ENCODE measurements at places on chromosomes 2 and 18.

DNA sequence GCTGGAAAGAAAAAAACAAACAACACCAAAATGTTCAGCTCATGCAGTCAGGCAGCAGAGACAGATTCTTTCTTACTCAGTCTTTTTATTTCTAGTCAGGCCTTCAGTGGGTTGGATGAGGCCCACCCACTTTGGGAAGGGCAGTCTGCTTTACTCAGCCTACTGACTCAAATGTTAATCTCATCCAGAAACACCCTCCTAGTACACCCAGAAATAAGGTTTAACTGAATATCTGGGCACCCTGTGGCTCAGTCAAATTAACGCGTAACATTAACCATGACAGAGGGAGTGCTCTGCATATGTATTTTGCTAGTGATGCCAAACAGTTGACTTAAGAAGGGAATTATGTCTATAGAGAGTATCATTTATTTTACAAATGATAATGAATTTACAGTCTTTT lies 401.6 kb downstream of the PARD3B start:
- no peak for DNase-seq

DNA sequence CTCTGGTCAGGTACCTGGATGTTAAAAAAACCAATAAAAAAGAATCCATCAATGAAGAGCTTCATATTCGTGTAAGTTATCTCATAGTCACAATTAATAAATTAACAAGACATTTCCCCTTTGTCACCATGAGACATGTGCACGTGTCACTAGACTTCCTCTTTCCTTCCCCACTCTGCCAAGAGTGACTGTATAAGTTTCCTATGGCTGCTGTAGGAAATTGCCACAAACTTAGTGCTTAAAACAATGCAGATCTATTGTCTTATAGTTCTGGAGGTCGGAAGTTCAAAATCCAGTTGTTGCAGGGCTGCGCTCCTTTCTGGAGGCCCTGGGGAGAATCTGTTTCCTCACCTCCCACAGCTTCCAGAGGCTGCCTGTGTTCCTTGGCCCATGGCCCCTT lies 35.8 kb downstream of the SLC9A4 start:
- no peak for DNase-seq

- DNase-seq: no peak
Measured at GRCh38 chr18:77911971-77912605, 662.4 kb downstream of the GALR1 start.

GRCh38 chr2:127014630-127015029 lies 92.3 kb downstream of the BIN1 start:
- peak; percentile 14 for DNase-seq

GRCh38 chr18:21980744-21981143 lies 188.6 kb upstream of the GATA6 start:
- DNase-seq: no peak

DNA sequence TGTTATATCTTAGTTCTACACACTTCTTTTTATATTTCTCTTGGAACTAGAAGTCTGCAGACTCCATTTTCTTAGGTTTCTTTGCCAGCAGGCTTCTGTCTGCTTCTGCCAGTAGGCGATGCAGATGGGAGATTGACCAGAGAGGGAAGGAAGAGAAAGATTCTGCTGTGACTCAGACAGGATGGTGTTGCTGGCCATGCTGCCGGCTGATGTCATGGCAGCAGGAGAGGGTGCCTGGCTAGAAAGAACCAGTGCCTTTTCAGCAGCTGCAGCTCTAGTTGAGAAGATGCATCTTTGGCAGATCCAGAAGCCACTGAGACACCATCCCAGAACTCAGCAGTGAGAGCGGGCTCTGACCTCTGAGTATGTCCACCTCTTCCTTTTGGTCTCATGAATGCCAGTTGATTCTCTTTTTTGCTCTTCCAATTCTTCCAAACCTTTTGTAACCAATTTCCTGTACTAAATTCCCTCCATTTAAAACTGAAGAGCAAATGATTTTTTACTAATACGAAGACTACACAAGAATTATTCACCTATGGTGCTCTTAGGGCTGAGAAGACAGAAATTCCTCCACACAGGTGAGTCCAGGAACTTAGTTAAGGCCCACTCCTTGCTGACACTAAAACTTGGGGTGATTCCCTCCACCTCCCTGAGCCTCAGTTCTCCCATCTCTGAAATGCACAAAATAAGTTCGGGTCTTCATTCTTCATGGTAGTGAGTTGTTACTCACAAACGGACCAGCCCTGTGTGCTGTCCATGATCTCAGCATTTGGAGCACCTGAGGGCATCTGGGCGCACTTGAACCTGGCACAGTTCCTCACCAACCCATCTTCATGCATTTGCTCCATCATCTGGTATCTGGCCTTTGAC lies 200.7 kb downstream of the MYCN start:
- no peak for DNase-seq

GRCh38 chr2:232951891-232952290 lies 61.2 kb downstream of the NGEF start:
- DNase-seq: no peak

- no peak for DNase-seq
Measured at GRCh38 chr2:186724736-186725135, 30.9 kb downstream of the FAM171B start.

DNA sequence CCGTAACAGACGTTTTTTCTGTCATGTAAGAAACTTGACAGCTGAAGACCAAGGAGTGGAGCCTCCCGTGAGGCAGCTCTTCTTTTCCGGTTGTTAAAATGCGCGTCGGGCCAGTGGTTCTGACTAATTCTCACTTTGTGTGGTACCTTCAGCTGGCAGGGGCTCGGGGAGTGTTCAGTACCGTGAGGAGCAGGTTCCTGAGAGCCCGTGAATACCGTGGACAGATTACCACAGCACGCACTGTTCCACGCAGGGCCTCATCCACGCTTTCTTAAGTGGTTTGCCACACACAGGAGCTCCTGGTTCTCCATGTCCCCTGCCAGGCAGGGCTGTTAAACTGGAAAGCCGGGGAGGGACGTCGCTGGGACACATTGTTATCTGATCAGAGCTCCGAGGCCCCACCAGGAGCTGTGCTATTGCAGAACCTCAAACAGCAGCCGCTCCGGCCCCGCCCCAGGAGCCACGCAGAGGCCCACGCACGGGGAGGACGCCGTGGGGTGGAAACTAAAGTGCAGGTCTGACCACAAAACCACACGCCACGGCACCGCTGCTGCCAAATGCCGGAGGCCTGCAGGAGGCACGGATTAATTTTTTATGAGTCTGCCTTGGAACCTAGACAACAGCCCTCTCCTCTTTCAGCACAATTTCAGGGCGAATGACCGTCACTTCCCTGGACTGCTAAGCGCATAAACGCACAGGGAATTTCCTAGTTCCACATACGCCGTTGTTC lies 43.3 kb downstream of the NFATC1 start:
- DNase-seq: peak; percentile 29

DNA sequence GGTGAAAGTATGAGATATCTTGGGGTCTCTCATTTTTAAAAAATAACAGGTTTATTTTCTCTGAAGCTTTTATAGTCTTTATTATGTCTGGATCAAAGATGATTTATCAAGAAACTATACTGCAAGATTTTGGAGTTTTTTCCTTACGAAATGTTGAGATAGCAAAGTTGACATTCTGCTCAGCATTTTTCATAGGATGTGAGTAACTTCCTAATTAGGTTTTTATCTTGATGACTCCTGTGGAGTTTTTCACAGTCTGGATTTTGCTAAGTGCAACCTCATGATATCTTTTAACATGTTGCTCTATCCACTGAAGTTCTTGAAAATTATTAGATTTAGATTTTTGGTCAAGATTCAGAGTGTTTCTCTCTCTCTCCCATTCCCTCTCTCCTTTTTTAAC lies 17.8 kb downstream of the TCF7L1 start:
- no peak for DNase-seq

GRCh38 chr2:54667726-54668650 lies 55.5 kb upstream of the EML6 start:
- no peak for DNase-seq

DNA sequence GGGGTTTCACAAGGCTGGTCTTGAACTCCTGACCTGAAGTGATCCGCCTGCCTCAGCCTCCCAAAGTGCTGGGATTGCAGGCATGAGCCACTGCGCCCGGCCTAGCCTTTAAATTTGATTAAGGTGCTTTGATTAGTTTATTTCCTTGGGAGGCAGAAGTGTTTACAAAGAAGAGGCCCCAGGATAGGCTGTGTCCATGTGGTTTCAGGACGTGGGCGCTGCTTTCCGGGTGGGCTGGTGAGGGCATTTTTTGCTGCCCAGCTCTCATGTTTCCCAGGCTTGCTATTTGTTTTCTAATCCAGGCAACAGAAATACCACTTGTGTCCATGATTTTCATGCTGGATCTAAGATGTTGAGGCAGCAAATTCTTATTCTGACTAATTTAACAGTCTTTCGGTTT lies 124.2 kb downstream of the SH3RF3 start:
- DNase-seq: no peak

GRCh38 chr2:240250985-240251847 lies 110.8 kb upstream of the OTOS start:
- DNase-seq: no peak

GRCh38 chr2:207516206-207516605 lies 13.6 kb upstream of the CREB1 start:
- DNase-seq: no peak

- DNase-seq: no peak
Measured at GRCh38 chr2:36351736-36352349, 3.7 kb upstream of the CRIM1 start.

GRCh38 chr2:25266399-25266798 lies 75.3 kb downstream of the DNMT3A start:
- DNase-seq: no peak

GRCh38 chr2:127671557-127672302 lies 3.6 kb downstream of the LIMS2 start:
- DNase-seq: no peak

DNA sequence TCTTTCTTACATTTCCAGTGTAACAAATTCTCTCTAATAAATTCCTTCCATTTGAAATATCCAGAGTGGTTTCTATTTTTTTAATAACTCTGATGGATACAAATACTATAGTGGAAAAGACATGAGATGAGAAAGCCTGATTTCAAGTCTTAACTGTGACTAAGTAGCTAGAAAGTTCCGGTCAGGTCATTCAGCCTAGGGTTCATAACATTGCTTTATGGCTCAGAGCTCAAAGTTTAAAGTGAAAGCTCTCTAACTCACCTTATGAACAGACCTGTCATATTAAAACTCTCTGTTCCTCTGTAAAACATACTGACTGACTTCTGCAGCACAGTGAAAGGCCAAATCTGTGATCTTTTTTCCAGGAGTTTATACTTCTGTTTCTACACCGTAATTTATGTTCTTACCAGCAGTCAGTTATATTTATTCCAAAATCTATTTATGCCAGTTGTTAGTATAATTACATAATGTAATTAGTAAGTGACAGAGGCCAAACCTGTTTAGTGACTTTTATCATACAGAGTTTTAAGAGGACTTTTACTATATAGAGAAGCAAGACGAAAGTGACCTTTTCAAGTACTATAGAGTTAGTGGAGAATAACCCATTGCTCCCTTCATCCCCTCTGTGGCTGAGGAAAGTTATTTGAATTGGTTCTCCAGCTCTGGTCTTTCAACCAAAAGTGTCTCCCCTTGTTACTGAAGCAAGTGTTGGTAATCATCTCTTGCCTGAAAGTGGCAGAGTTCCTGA lies 118.8 kb upstream of the PDE1A start:
- DNase-seq: no peak

GRCh38 chr2:21055879-21056790 lies 12.3 kb upstream of the APOB start:
- no peak for DNase-seq

- no peak for DNase-seq
Measured at GRCh38 chr2:134659724-134660123, 59.1 kb downstream of the TMEM163 start.

- no peak for DNase-seq
Measured at GRCh38 chr18:9715978-9716774, 8.1 kb downstream of the RAB31 start.

GRCh38 chr2:154338352-154338967 lies 360.0 kb upstream of the KCNJ3 start:
- no peak for DNase-seq

- no peak for DNase-seq
Measured at GRCh38 chr2:109447776-109448175, 166.0 kb downstream of the SEPTIN10 start.

DNA sequence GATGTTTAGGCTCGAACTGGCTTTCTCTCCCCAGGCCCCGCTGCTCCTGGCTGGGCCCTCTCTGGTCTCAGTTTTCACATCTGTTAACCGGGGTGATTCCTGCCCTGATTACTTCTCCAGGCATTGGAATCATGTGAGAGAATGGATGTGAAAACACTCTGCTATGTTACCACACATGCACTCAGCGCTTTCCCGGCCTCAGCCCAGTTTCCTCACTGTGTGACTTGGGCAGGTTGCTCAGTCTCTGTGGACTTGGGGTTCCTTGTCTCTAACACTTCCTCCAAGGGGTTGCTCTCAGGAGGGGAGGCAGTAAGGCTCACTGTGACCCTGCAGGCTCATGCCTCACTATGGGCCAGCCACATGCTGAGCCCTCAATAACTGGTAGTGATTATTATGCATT lies 230.4 kb upstream of the HS6ST1 start:
- no peak for DNase-seq

GRCh38 chr2:20507166-20507692 lies 60.4 kb downstream of the RHOB start:
- peak; percentile 70 for DNase-seq

- DNase-seq: no peak
Measured at GRCh38 chr2:199278099-199278498, 179.6 kb downstream of the SATB2 start.

DNA sequence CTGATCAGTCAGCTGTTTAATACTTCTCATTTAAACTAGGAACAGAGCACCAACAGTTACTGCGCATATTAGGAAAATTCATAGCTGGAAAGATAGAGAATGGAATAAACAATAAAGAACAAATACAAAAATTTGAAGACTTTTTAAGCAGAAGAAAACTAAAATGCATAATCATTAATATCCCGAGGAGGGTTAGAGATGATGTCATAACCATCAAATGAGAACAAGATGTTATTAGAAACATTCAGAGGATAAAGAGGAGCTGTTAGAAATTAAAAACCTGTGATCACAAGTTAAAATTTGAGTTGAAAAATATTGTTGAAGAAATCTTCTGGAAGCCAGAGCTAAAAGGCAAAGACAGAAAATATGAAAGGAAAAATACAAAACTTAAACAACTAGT lies 54.0 kb upstream of the ALKAL2 start:
- no peak for DNase-seq

- no peak for DNase-seq
Measured at GRCh38 chr2:239609162-239609561, 208.3 kb upstream of the HDAC4 start.

Measured in T-helper 1 cell (primary cell).